ENCODE measurements at places on chromosomes 2 and 18.

GRCh38 chr2:20217041-20217970 lies 7.6 kb downstream of the SDC1 start:
- H3K27me3 ChIP-seq, result peaks cover 29% of the 10 kb centered on the region
- no peaks in the 10 kb centered on the region for H3K36me3 ChIP-seq
- DNase-seq, result no peak
- H3K4me3 ChIP-seq, result no peak overlapping the region

DNA sequence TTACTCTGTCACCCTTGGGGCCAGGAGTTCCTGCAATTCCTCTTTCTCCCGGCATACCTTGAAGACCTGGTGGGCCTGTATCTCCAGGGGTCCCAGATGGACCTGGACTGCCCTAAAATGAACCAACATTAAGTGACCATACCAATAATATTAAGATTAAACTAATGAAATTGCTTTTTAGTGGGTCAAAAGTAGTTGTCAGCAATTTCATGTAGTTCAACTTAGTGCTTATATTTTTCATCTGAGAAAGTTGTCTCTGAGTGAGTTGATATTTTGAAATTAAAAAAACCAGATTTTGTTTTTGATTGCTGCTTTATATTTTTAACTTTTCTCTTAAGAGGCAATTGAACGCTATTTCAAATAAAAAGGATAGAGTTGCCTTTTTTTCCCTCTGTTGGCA lies 83.1 kb downstream of the COL3A1 start:
- no peaks in the 10 kb centered on the region for H3K36me3 ChIP-seq
- no peak overlapping the region for H3K27ac ChIP-seq
- no peak for DNase-seq
- H3K4me1 ChIP-seq, result no peaks in the 10 kb centered on the region
- no peak overlapping the region for H3K4me3 ChIP-seq

GRCh38 chr2:165637396-165637795 lies 156.7 kb downstream of the GALNT3 start:
- H3K36me3 ChIP-seq, result no peaks in the 10 kb centered on the region
- DNase-seq, result no peak
- H3K4me3 ChIP-seq, result no peak overlapping the region
- no peaks in the 10 kb centered on the region for H3K27me3 ChIP-seq
- no peaks in the 10 kb centered on the region for H3K4me1 ChIP-seq

GRCh38 chr2:189899101-189899500 lies 114.9 kb downstream of the PMS1 start:
- no peak overlapping the region for H3K4me3 ChIP-seq
- no peaks in the 10 kb centered on the region for H3K36me3 ChIP-seq
- H3K4me1 ChIP-seq, result no peaks in the 10 kb centered on the region
- peaks cover 10% of the 10 kb centered on the region for H3K27me3 ChIP-seq
- no peak for DNase-seq

DNA sequence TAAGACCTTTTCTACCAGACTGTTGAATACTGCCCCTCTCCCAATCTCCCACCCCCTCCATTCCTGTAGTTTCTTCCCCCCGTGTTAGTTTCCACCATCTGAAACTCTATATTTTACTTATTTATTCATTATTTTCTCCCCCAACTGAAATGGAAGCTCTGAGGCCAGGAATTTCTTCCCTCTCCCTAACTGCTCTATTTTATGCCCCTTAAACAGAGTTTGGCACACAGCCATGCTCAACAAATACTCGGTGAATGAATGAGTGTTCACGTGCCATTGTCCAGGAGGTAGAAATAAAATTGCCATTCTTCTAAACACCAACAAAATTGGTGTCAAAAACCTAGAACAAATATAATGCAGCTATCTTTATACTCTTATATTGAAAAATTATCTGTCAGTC lies 5.6 kb downstream of the ITGB1BP1 start:
- H3K27me3 ChIP-seq, result no peaks in the 10 kb centered on the region
- DNase-seq, result no peak
- H3K36me3 ChIP-seq, result peaks cover 36% of the 10 kb centered on the region
- peaks cover 68% of the 10 kb centered on the region for H3K4me1 ChIP-seq

GRCh38 chr18:37764541-37765288 lies 199.1 kb upstream of the CELF4 start:
- no peak overlapping the region for H3K27ac ChIP-seq
- no peak for DNase-seq
- H3K27me3 ChIP-seq, result no peaks in the 10 kb centered on the region
- H3K4me1 ChIP-seq, result no peaks in the 10 kb centered on the region
- no peak overlapping the region for H3K4me3 ChIP-seq

DNA sequence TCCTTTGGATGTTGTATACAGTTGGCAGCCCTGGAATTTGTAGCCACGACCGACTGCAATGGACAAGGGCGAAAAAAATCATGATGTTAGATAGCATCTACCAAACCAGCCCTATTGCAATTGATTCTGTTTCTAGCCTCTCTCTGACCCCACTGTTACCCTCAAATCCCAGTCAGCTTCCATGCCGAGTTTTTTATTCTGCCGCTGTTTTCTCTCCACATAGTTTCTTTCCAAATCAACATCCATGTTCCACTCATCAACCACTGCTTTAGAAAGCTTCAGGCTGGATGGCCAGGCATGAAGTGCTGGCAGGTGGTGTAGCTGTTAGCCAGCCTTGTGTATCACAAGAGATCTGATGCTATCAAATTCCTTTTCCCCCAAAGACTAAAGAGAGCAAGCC lies 272.8 kb downstream of the FIGN start:
- H3K27me3 ChIP-seq, result no peaks in the 10 kb centered on the region
- no peak for DNase-seq
- no peaks in the 10 kb centered on the region for H3K36me3 ChIP-seq
- H3K27ac ChIP-seq, result no peak overlapping the region
- H3K4me1 ChIP-seq, result no peaks in the 10 kb centered on the region
- no peak overlapping the region for H3K4me3 ChIP-seq

DNA sequence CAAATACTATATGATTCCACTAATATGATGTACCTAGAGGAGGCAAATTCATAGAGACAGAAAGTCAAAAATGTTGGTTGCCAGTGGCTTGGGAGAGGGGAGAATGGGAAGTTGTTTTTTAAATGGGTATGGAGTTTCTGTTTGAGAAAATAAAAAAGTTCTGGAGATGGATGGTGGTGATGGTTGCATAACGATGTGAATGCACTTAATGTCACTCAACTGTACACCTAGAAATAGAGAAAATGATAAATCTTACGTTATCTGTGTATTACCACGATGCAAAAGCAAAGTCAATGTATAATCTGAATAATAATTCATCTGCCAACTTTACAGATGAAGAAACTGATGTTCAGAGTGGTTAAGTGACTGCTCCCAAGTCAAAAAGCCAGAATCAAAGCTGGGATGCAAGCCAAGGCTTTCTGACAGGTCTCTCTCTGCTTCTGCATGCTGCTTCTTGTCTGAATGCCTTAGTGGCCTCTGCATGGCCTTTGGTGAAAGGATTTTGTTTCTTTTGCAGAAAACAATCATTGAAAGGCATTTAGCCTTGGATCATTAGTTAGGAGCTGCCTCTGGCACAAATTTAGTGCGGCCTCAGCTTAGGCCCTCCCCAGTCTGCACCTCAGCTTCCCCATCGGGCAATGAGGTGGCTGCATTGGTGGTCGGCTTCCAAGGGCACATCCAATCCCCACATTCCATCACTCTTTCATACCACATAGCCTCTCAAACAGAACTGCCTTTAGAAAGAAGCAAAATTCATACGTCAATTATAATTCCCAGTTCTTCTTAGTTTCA lies 46.5 kb upstream of the MYCN start:
- H3K4me3 ChIP-seq, result no peak overlapping the region
- H3K27me3 ChIP-seq, result no peaks in the 10 kb centered on the region
- no peaks in the 10 kb centered on the region for H3K36me3 ChIP-seq
- H3K4me1 ChIP-seq, result no peaks in the 10 kb centered on the region
- no peak for DNase-seq

GRCh38 chr2:215830304-215830703 lies 183.0 kb downstream of the MREG start:
- no peaks in the 10 kb centered on the region for H3K27me3 ChIP-seq
- no peak overlapping the region for H3K27ac ChIP-seq
- H3K4me3 ChIP-seq, result no peak overlapping the region
- H3K36me3 ChIP-seq, result no peaks in the 10 kb centered on the region
- H3K4me1 ChIP-seq, result peaks cover 11% of the 10 kb centered on the region

GRCh38 chr18:904218-905090 lies at the start of gene ADCYAP1:
TSS of gene ADCYAP1 (plus strand) at chr18:904871. CDS start at chr18:905387, 516 bp downstream.
- H3K36me3 ChIP-seq, result peaks cover 5% of the 10 kb centered on the region
- H3K27ac ChIP-seq, result peak within 1 kb of the TSS; percentile 57
- no peak for DNase-seq
- H3K27me3 ChIP-seq, result peaks cover 66% of the 10 kb centered on the region
- H3K4me1 ChIP-seq, result peaks cover 7% of the 10 kb centered on the region

Data from activated T-helper 1 cell treated with anti-CD3 and anti-CD28 coated beads, Interleukin-12 subunit alpha, Interleukin-12 subunit beta, Interleukin-2, Interleukin-4 antibody, amounts not matched to agents 30 ng/mL and 10 ng/mL and 1 ng/mL, durations not matched to agents 14 hours and 24 hours and 36 hours (primary cell).